ENCODE measurements at places on chromosomes 5 and 9.

- no peak for DNase-seq
Observed at GRCh38 chr5:125410537-125411070, 664.2 kb upstream of the ZNF608 start.

DNA sequence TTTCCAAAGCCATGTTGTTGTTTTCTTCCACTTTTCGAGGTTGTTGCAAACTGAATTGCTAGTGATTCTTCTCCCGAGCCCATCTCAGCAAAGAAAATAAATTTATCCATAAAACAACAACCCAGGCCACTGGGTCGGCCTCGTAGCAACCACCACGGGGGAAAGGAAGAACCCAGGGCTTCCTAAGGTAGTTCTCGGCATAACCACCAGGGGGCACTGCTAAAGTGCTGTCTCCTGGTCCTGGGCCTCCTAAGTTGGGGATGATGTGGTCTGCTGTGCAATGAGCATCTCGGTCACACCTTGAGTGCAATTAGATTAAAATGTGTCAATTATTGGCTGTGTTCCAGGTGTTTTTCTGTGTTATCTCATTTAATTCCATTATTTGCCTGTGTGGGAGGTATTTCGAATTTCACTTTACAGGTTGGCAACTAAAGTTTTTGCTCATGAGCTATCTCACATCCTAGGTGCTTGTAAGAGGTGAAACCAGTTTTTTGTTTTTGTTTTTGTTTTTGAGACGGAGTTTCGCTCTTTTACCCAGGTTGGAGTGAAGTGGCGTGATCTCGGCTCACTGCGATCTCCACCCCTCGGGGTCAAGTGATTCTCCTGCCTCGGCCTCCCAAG, 102.8 kb upstream of the DAP start:
- DNase-seq: peak; percentile 22

DNA sequence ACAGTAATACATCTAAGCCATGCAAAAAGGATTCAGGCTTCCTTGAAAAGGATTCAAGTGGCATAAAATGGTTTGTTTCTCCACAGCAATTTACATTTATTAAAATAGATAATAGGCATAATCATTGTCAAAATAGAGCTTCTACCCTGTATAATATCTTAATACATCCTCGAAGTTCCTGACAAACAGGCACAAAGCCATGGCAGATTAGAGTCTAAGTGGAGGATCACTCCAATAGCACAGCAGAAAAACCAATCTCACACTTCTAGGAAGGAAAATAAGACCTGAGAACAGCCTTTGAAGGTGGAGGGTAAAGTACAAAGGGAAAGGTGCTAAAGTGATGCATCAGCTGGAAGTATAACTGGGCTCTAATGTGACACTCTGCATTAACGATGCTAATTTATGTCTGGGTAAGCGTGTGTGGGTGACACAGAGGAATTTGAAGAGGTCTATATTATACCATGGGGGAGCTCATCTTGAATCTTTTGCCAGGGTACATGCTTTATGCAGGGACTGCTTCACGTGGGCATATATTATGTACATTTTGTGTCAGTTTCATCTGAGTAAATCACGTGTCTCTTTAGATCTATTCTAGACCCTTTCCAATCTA, 28.8 kb downstream of the PPP2R2B start:
- DNase-seq: no peak

DNA sequence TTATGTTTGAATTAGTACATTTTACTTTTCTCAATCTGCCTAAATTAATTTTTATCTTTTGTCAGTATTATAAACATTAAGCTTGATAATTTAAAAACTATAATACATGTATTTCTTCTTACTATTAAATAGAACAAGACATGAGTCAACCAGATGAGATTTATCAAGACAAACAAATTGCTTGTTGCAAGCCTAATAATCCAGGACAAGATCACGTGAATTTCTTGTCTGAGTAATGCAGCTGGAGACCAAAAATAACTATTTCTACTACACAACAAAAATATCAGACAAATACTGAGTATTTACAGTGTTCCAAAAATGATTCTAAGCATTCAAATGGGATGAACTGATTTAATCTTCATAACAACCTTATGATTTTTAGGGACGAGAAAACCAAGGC, 339.1 kb upstream of the PRR16 start:
- no peak for DNase-seq

- DNase-seq: no peak
Observed at GRCh38 chr9:100309992-100310391, 42.8 kb downstream of the TEX10 start.

DNA sequence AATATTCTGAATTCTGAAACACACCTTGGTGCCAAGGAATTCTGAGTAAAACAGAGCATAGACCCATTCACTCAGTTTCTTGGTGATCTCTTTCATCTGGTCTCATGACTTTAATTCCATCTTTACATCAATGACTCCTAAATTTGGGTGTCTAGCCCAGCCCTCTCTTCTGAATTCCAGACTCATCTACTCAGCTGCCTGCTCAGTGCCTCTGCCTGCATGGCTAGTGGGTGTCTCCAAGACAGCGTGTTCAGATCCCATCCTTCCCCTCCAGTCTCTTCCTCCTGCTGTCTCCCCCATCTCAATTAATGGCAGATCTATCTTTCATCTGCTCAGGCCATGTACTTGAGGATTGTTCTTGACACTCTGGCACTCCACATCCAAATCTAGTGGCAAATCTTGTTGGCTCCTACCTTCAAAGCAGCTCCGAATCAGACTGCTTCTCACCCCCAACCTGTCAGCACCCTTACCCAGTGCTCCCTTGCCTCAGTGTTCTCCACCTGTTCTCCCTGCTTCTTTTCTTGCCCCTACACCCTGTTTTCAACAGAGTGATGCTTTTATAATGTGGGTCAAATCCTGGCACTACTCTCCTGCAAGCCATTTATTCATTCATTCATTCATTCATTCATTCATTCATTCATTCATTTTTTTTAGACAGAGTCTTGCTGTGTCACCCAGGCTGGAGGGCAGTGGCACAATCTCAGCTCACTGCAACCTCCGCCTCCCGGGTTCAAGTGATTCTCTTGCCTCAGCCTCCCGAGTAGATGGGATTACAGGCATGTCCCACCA, 5.3 kb downstream of the CAVIN4 start:
- no peak for DNase-seq

DNA sequence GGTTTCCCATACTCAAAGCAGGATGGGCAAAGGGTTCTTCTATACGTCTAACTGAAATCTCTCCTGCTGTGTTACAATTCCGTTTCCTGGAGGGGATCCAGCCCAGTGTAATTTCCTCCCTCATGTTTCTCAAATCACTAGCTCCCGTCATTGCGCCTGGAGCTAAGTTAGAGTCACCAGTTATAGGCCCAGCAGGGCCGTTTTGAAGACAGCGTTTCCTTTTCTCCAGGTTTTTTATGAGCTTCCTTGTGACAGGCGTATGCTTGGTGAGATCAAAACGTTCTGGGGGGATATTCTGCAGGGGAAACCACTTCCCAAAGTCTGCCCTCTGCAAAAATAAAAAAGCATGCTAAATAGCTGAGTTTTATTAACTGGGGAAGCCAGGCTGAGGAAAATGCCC, 53.0 kb upstream of the WWC1 start:
- DNase-seq: no peak

DNA sequence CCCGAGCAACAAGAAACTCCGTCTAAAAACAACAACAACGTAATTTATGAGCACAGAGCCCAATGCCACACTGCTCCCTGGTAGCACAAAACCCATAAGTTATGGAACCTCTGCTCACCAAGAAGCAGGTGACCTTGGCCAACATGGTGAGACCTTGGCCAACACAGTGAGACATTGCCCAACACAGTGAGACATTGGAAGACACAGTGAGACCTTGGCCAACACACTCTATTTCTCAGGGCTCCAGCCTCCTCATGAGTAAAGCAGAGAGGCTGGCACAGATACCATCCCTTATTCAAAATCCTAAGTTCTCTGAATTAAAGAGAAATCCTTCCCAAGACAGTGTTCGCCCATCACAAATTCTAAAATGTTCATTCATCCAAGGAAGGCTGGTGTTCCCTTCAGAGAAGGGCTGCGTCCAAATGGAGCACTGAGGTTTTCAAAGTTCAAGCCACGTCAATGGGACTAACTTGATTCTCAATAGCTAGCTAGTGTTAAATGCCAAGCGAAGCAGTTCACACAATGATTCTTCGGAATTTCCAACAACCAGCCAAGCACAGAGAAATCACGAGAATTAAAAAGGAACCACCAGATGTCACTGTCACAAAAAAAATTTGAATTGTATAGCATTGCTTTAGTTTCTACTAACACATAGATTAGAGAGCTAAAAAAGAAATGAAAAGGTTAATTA, 29.5 kb downstream of the TTC39B start:
- no peak for DNase-seq
